Pancreas (tissue), 10 donors: ENCODE measurements at places on chromosomes 2 and 18. TPM values are rescaled to one million over a fixed set of nuclear protein-coding genes. Genes with fewer than 3 reads are reported as not detected.

DNA sequence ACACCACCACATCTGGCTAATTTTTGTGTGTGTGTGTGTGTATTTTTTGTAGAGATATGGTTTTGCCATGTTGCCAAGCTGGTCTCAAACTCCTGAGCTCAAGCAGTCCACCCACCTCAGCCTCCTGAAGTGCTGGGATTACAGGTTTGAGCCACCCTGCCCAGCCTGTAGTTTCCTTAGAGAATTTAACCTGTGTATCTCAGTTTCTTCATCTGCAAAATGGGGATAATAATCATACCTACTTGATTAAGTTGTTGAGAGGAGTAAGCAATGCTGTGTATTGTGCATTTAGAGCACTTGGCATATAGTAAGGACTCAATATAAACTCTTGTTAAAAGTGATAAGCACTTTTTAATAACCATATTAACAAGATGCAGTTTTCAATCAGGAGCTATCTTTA lies 6.3 kb upstream of the SANBR start:
- DNase-seq: no peak

- DNase-seq: no peak
These were observed 111.0 kb upstream of the MAP4K3 start for GRCh38 chr2:39547811-39548719.

- DNase-seq: no peak
These were observed 42.9 kb downstream of the MEX3C start for GRCh38 chr18:51154431-51155063.

Gene ACVR1C
- total RNA-seq: 2.7 TPM

- DNase-seq: peak; percentile 19
These were observed 205.6 kb downstream of the TNS1 start for GRCh38 chr2:217797165-217797564.

Gene DSC2
- total RNA-seq: 30.3 TPM

DNA sequence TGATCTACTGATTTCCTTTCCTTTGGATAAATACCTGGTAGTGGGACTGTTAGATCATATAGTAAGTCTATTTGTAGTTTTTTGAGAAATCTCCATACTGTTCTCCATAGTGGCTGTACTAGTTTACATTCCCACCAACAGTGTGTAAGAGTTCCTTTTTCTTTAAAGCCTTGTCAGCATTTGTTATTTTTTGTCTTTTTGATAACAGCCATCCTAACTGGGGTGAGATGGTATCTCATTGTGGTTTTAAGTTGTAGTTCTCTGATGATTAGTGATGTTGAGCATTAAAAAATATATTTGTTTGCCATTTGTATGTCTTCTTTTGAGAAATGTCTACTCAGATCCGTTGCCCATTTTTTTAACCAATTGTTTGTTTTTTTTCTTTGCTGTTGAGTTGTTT lies 33.9 kb upstream of the EPG5 start:
- DNase-seq: no peak

GRCh38 chr18:35178260-35178659 lies 62.6 kb upstream of the ZNF397 start:
- no peak for DNase-seq

Gene CD8A
- 1.2 TPM for total RNA-seq

- no peak for DNase-seq
These were observed 284.7 kb downstream of the CMPK2 start for GRCh38 chr2:6580982-6581381.

Gene ARHGEF33
- total RNA-seq: 0.42 TPM

Gene GLI2
- 0.24 TPM for total RNA-seq

DNA sequence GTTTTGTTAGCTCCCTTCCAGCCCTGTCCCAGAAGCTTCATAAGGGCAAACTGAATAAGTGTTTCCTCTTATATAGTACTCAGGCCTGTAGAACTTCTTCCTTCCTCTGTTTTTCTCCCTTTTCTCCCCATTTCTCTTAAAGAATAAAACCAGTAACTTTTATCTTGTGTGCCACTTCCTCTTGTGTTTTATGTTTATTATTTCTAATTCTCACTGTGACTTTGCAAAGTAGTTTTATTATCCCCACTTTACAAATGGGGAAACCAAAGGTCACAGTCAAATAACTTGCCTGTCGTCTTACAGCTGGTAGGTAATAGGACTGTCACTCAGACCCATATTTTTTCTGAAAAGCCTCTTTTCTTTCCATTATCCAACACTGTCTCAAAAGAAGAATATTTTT lies 42.4 kb downstream of the RBBP8 start:
- no peak for DNase-seq

DNA sequence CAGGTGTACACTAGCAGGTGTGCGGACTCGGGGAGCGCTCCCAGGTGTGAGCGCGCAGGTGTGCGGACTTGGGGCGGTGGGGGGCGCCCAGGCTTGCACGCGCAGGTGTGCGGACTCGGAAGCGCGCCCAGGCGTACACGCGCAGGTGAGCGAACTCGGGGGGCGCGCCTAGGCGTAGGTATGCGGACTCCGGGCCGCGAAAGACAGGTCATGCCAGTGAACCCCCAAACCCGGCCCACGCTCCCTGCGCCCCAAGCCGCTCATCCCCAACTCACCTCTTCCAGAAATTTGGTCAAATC lies 342 bp downstream of the CYB5A start:
- no peak for DNase-seq

Gene GCFC2
- total RNA-seq: 11.5 TPM

DNA sequence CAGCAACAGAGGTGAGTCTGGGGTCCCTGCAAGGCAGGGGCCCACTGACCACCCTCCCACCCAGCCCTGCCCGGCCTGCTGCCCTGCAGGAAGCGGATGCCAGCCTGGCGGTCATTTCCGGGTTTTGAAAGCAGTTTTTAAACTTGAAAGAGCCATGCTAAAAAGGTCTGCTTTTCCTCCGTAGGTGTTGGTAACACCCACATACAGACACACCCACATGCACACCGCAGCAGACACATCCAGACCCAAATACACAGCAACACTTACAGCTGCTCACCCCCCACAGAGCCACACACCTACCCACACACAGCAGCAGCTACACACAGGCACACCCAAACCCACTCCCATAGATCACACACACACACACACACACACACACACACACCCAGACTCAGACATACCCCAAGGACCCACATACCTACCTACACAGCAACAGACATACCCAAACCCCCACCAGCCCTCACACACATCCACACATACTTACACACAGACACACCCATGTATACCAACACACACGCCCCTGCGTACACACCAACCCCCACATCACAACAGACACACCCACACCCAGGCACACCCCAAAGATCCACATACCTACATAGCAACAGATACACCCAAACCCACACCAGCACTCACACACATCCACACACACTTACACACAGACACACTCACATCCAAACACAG lies 7.6 kb downstream of the ZFP36L2 start:
- DNase-seq: peak; percentile 63

DNA sequence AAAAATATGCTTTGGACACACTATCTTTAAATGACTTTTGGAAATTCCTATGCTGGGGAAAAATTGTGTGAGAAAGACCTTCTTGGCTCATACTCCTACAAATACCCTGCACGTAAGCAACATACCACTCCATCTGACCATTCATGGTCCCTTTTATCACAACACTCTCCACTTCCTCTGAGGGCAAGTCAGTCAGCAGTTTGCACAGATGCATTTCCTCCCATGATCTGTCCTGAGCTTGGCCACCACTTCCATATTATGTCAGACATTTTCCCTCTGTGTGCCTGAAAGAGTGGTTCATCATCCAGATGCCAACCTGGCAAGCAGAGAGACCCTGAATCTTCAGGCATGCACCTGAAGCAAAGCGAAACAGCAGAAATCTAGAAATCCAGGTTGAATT lies 16.1 kb upstream of the REG3G start:
- no peak for DNase-seq

- no peak for DNase-seq
These were observed 117.0 kb upstream of the CYP1B1 start for GRCh38 chr2:38192976-38193375.

DNA sequence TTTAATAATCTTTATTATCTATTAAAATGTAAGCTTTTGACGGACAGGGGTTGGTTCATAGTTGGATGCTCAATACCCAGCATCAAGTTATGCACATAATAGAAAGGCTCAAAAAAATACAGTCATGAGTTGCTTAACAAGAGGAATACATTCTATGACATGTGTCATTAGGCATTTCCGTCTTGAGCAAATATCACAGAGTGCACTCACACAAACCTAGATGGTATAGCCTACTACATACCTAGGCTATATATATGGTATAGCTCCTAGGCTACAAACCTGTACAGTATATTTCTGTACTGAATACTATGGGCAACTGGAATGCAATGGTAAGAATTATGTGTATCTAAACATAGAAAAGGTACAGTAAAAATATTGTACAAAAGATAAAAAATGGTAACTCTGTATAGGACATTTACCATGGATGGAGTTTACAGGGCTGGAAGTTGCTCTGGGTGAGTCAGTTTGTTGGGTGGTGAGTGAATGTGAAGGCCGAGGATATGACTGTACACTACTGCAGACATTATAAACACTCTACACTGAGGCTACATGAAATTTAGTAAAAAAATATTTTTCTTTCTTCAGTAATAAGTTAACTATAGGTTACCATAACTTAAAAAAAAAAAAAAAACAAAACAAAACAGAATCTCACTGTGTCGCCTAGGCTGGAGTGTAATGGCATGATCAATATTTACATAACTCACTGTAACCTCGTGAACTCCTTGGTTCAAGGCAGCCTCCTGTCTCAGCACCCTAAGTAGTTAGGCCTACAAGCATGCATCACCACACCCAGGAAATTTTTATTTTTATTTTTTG lies 201.2 kb downstream of the NBAS start:
- DNase-seq: no peak

GRCh38 chr2:128550389-128550788 lies 231.7 kb upstream of the HS6ST1 start:
- DNase-seq: no peak
